ENCODE measurements at places on chromosomes 12 and 14.

DNA sequence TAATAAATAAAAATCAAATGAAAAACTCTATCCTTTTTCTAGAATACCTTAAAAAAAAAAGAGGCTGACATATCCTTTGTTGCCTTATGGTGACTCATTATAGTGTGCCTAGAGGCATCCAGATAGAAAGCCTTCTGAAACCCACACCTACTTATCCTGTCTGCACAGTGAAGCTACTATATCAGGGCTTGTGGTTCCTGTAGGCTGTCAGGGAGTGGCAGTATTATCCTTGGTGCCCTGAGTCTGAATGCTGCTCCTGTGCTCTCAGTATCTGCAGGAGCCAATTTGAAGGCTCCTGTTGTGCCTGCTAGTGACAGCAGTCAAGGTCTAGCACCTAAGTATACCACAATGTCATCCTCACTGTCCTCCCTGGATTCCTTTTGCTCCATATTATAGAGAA, 168.4 kb upstream of the AVPR1A start:
- no peak for DNase-seq

GRCh38 chr12:131963381-131963780, 13.6 kb downstream of the EP400 start:
- DNase-seq = no peak

GRCh38 chr12:99427104-99427503, 220.4 kb upstream of the GARIN6 start:
- DNase-seq = no peak

GRCh38 chr12:13251521-13251920, 55.0 kb downstream of the EMP1 start:
- DNase-seq = no peak

GRCh38 chr12:85280165-85280983, at the start of gene ALX1:
Gene ALX1, plus strand, starts transcription at chr12:85280220. Its CDS starts 42 bp downstream, at chr12:85280262.
- DNase-seq = no peak

DNA sequence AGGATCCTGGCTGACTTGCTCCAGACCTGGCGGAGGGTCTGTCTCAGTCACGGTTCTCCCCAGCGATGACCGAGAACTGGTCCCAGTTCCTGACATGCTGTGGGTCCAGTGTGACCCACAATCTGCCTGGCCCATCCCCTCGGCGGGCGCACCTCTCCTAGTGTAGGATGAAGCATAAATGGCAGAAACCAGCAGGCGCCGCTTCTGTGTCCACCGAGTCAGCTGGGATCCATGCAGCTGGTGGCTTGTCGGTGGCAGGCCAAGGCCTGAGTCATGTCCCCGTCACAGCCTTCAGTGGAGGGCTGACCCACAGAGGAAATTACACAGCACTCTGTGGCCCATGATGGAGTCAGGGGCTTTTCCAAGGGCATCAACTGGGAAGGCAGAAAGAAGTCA, 38.5 kb downstream of the NFKBIA start:
- no peak for DNase-seq

DNA sequence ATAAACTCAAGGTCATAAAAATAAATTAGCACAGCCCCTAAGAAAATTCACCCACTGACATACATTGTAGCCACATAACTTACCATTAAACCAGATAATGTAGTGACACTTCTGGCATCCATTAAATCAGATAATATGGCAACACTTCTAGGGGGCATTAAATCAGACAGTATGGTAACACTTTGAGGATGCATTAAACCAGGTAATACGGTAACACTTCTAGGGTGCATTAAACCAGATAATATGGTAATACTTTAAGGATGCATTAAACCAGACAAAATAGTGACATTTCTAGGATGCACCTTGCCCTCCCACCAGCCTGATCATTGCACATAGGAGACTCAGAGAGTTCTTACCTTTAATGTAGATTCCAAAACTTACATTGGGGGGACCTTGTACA, 1220.5 kb upstream of the TMEM132C start:
- no peak for DNase-seq

DNA sequence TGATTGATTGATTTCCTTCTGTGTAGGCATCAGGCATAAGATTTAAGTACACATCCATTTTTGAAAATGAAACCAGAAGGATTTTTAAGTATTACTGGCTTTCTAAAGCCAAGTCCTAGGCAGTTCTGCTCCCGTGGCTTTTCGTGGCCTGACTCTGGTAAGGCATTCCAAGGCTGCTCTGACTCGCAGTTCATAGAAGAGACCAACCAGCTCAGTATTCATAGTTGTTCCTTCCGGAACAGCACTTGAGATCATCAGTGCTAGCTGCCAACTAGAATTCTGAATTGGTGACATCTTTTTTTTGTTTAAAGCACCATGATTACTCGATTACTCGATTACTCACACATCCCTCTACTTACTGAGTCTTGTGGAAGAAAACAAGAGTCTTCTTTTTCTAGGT, 25.9 kb downstream of the SUDS3 start:
- no peak for DNase-seq

- DNase-seq = no peak
Measured at GRCh38 chr12:128455851-128456250, 188.9 kb downstream of the TMEM132C start.

DNA sequence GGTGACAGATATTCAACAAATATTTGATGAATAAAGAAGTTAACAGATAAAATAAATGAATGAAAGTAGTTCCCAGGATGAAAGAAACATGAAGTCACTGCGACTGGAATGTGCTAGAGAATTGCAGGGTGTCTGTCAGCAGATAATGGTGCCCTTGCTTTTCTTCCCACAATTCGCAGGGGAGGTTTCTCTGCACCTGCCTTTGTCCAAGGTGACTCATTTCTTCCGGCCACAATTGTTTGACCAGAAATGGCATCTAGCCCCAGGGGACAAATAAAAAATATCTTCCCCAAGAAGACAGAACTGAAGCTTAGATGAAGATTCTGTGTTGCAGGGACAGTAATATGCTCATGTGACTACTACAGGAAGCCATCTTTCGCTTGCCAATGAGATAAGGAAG, 316.1 kb upstream of the TBX3 start:
- no peak for DNase-seq

- no peak for DNase-seq
Measured at GRCh38 chr12:80702889-80703805, 4.3 kb upstream of the MYF6 start.

DNA sequence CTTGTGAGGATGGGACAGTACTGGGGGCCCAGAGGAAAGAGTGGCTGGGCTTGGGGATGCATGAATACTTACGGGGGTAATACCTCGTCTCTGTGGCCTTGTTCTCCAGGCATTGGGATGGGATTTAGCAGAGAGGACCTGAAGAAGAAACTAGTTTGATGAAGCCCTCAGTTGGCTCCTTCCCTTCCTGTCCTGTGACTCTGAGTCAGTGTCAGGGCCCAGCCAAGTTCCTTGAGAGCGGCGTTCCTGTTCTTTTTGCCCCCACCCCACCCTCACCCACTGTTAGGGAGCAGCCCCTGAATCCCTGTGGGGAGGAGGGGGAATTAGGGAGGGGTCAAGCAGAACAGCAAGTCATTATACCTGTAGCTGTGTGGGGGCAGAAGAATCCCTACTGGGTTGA, 5.2 kb upstream of the LRP1-AS start:
- DNase-seq = no peak

DNA sequence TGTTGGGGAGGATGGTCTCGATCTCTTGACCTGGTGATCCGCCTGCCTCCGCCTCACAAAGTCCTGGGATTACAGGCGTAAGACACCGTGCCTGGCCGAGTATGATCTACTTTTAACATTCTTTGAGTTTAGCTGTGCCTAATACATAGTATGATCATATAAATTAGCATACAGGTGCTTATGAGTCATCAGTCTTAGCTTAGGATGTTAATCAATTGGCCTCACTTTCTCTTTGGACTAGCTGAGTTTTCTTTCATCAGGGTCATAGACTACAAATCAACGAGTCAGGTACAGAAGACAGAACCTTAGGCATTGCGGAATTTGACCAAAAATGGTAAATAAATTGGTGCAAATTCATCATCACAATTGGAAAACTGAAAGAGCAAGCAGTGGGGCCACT, 2.2 kb downstream of the SLC25A21 start:
- DNase-seq = no peak

GRCh38 chr14:101897326-101897725, 67.0 kb upstream of the DYNC1H1 start:
- no peak for DNase-seq

DNA sequence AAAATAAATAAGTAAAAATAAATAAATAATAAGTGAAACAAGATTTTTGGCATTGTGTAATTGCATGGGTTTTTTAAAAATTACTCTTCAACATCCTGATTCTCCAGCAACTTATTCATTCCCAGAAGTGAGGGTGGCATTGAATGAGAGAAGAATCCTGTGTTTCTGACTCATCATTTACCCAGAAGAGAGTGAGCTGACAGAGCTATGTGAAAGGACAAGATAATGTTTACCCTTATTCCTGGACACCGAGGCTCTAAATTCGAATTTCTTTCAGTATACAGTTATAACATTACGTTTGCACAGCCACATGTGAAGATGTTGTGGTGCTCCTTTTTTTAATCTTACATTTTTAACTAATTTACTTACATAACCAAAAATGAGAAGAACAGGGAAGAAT, 36.4 kb downstream of the BBS10 start:
- DNase-seq = no peak

DNA sequence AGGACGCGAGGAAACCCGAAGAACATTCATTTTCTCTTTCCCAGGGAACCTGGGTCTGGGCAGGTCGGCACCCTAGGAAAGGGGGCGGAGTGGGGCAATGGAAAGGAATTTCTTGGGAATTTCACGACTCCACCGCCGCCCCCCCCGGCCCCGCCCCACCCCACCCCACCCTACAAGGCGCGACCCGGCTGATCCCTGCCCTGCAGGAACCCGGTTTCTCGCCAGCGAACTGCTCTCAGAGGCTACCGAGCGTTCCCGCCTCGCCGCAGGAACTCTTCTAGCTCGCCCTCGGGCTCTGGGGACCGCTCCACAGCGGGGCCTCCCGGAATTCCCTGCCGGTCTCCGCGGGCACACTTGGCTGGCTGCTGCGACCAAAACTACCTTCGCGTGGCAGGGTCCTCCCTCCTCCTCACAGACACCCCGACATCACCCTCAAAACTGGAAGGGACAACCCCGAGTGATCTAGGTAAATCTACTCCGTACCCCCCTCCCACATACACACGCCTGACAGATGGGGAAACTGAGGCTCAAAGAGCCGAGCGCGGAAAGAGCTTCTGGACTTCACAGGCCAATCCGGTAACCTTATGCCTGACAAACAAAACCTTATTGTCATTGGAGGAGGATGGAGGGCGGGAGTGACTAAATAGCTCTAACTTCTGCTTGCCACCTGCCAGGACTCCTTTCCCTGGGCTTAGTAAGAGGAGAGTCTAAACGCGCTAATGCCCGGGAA, 785 bp upstream of the ACTN1 start:
- no peak for DNase-seq

GRCh38 chr12:44155358-44155757, 319.5 kb downstream of the TMEM117 start:
- no peak for DNase-seq

DNA sequence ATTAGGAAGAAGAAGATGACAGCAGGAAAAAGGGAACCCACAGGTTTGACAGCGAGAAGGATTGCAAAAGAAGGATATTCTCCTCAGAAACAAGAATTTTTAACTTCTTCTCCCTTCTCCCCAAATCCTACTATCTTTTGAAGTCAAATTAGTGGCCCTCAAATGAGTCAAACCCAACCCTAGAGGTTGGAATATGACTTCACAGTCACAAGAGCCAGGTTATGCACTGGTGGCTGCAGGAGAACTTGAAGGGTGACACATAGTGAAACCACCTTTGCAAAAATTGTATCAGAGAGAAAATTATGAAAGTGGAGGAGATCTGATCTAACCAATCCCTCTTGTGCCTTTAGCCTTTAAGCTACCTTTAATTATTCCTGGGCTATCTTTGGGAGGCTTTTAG, 386.2 kb upstream of the CCDC196 start:
- no peak for DNase-seq

- DNase-seq = no peak
Measured at GRCh38 chr12:94640134-94640928, 10.0 kb downstream of the TMCC3 start.

- no peak for DNase-seq
Measured at GRCh38 chr14:71183876-71184689, 276.8 kb downstream of the PCNX1 start.

GRCh38 chr14:93023039-93023438, 92.7 kb downstream of the ITPK1 start:
- no peak for DNase-seq

DNA sequence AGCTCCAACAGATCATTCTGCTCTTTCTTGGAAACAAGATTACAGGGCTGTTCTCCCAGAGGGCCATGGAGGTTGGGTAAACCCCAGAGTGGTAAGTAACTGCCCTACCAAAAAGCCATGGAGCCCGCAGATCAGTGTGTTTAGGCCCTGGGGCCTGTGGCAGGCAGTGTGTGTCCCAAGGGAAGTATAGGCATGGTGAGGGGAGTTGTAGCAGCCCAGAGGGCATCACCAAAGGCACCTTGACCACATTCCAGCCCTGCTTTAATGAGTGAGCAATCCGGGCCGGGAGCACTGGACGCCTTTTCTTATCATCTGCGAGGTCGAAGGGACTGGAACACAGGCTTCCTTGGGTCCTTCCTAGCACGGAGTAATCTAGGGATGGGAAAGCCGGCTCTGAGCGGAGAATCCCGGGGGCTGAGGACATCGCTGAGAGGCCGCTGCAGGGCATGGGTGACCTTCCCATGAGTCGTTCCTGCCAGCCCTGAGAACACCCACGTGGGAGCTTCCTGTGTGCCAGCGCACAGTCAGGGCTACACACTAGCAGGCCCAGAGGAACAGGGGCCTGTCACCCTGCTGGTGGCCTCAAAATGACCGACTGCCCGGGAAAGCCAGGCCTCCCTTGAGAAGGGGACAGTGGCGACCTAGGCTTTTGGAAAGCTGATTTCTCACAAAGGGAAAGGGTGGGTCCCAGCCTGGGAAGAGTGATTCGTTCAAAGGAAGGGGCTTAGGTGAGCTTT, 91.3 kb downstream of the NINJ2 start:
- DNase-seq = no peak

- no peak for DNase-seq
Measured at GRCh38 chr12:111202237-111202915, 166.5 kb downstream of the PHETA1 start.

DNA sequence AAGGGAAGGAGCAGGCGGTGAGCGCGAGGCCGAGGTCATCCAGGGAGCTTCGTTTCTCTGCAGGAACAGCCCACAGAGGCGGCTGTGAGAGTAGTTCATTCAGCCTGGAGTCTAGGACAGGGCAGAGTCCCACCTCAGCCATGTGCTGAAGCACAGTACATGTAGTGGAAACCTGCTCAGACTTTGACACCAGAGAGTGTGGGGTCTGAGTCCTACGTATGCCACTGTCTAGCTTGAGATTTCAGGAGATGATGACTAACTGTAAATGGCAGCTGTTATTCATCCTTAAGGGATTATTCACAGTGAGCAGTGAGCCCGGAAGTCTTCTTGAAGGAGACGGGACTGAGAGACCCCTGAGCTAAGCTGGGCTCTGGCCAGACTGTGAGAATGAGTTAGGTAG, 938 bp upstream of the SLC6A13 start:
- DNase-seq = no peak

All from activated T-helper 1 cell treated with Interleukin-2 at 50 U/mL for 16 hours (primary cell).